ENCODE measurements at places on chromosomes 7 and 10.
A peak's percentile ranks its signal among the peaks of the same experiment; 100 is the strongest.

GRCh38 chr10:32148864-32149251 is 92.6 kb upstream of the KIF5B start:
- DNase-seq: no peak

- no peak for DNase-seq
Measured at GRCh38 chr10:472241-472910, 217.1 kb downstream of the DIP2C start.

DNA sequence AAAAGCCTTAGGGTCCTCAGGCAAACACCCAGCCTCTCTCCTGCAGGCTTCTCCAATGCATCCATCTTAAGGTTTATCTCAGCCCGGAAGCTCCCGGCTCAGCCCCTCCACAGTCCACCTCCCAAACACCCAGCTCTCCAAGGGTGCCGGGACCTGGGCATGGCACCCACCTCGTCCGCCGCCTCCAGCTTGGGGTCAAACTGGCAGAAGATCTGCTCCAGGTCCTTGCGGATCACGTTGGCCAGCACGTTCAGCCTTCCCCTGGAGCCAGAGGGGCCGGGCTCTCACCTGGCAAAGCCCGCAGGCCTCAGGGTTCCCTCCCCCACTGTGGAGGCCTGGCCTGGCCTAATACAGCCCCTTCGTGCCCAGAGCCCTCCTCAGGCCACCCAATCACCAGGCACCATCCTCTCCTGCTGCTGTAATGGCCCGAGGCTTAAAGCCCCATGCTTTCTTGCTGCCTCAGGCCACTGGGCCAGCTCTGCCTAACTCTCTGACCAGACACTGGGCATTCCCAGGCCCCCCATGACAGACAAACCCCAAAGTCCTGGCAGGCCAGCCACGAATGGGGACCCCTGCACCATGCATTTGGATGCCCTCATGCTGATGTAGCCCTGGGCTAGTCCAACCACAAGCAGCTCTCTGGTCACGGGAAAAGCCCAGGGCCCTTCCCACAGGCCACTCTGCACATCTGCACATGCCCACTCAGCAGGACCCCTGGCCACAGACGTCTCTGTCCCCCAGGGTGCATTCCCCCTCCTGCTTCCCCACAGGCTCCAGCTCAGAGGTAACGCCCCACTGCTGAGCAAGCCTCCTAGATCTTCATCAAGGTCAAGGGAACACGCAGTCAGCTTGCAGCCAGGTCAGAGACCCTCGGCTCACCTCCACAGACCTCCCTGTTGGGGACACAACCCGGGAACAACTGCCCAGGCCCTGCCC is 12.3 kb downstream of the OGDHL start:
- no peak for DNase-seq

DNA sequence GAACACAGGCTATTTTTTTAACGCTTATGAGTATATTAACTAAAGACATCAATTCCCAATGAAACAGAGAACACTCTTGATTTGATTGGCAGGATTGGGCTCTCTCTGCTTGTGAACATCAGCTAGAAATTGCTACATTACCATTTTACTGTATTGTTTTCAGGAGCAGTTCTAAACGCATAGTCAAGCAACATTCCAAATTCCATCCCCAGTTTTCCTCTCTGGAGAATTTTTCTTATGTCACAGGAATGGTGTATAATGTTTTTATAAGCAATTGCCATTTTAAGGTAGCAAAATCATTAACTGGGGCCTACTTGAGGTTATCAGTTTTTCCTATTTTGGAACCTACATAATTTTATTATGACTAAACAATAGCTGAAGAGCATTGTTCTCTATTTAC is 276.9 kb upstream of the LRRN3 start:
- no peak for DNase-seq

GRCh38 chr7:20798081-20798693 is 11.5 kb upstream of the SP8 start:
- peak; percentile 26 for DNase-seq

DNA sequence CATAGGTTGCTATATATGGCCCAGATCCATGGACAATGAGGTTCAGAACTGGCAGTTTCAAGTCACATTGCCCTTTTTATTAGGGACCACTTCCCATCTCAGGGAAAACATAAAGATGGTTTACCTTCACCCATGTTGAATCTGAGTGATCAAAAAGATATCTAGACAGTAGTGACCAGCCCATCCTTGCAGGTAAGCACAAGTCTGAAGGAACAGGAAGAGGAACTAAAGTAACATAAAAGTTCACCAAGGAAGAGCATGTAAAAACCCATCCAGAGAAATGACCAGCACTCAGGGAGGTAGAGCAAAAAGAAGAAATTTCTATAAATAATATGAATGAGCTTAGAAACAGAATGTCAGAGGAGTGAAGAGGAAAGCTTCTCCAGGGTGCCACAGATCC is 382.5 kb downstream of the PARD3 start:
- no peak for DNase-seq

- DNase-seq: no peak
Measured at GRCh38 chr10:59553162-59553900, 156.3 kb downstream of the SLC16A9 start.

- DNase-seq: no peak
Measured at GRCh38 chr10:87622314-87623004, 37.2 kb upstream of the PAPSS2 start.

DNA sequence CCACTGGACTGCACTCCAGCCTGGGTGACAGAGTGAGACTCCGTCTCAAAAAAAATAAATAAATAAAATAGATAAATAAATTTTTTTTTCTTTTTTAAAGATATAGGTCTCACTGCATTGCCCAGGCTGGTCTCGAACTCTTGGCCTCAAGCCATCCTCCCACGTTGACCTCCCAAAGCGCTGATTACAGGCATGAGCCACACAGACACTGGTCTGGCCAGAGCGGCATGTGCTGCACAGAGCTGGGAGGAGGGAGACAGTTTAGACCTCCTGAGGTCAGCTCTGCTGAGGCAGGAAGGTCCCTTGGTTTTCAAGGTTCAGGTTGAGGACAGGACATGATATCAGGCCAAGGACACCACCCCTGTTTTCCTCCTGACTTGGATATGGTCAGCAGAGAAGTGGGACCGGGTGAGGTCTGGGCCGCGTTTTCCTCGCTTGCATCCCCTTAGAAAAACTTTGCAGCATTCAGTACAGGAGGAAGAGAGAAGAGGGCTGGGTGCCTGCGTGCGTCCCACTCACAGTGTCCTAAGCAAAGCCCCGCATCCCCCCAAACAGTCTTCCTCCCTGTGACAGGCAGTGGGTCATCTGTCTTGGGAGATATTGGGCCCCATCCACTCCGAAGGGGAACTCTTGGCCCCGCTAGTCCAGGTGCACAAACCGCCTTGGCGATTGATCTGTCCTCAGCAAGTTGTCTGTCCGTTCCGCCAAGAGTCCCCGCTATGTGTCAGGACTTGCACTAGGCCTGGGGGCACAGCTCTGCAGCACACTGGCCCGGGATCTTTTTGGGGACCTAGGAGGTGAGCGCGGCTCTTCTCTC is 56.1 kb downstream of the ZNF727 start:
- DNase-seq: no peak

GRCh38 chr7:138848056-138848980 is 50.3 kb upstream of the ATP6V0A4 start:
- DNase-seq: no peak

DNA sequence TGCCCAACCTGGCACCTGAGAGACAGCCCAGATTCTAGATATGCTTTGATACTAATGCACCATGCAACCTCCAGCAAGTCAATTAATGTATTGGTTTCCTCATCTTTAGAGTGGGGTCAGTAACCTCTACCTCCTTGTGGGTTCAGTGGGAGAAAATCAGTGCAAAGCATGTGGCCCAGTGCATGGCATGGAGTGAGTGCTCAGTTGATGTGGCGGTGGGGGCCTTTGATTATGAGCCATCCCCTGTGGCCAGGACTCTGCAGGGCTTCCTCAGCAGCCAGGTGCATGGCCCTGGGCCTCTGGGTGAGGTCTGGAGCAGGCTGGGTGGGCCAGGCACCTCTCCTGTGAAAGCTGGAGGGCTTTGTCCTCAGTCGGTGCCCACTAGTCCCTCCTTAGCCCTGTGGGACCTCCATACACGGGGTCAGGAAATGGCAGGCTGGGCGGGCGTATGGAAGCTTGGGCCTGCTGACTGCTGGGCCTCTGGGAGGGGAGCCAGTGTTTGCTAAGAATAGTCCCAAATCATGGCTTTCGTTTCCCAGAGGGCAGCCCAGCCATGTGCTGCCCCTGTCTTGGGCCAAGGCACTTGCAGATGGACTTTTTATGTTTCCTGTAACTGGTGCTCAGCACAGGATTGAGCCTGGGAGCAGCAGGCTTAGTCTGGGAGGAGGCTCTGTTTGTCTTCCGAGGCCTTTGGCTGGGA is 3.4 kb downstream of the PALD1 start:
- no peak for DNase-seq

GRCh38 chr7:24727154-24728120 is 29.8 kb downstream of the GSDME start:
- no peak for DNase-seq

DNA sequence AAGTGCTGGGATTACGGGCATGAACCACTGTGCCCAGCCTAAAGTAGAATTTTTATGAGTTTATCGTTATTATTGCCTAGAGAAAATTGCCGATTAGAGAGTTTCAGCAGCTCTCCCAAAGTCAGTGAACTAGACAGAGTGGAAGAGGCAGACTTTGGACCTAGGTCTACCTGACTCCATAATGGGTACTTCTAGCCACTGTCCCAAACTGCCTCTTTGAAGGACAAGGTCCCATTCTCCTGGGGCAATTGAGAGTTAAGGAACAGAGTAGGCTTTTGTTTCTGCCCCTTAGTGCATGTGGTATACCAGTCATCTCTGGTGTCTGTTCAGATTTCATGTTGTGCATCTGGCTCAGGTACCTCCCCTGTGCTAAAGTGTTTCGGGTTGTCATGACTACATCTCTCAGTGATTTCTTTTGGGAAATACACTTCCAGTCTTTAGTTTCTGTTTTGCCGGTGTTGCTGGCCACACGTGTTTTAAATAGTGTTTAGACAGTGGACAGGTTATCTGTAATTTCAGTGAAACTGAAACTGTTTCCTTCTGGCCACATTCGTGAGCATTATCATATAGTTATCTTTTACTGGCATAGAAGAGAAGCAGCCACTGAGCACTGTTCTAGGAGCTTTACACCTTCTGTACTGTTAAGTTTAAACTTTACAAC is 4.7 kb downstream of the TMEM236 start:
- DNase-seq: peak; percentile 14

All from mesenchymal stem cell (in vitro differentiated cells and primary cell).